Right lung (tissue), 10 donors: ENCODE measurements at places on chromosomes 5 and 9.

- DNase-seq = no peak
Measured at GRCh38 chr5:142375944-142376411, 51.2 kb upstream of the SPRY4 start.

DNA sequence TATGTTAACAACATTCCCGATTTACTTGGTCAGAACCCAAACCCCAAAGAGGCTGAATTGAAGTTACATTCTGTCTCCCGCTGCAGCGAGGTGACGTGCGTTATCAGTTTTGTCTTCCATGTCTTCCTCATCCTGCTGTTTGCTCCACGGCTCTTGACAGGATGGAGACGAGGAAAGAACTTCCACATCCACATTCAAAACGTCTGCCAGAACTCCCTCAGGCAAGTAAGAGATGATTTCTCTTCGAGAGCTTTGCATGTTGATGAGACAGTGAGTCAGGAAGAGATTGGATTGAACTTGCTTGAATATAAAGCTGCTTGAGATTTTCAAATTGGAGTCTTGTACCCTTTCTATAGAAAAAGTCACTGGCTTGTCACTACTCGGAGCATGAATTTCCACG is 242.6 kb downstream of the AUH start:
- DNase-seq = no peak

DNA sequence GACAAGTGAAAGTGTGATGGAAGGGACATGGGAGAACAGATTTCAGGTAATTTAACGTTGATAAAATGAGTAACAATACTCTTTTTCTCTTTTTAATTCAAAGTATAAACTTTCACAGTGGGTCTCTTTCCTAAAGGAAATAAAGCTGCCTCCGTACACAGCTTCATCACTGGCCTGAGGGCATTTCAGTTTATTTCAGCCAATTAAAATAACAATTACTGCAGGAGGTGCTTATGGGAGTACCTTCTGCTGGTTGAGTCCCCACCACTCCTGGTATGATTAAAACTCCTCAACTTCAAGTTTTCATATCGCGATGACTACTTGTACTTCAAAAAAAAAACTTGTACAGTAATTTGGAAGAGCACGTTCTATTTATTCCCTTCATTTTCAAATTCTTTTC is 1845.9 kb downstream of the MAT2B start:
- no peak for DNase-seq

DNA sequence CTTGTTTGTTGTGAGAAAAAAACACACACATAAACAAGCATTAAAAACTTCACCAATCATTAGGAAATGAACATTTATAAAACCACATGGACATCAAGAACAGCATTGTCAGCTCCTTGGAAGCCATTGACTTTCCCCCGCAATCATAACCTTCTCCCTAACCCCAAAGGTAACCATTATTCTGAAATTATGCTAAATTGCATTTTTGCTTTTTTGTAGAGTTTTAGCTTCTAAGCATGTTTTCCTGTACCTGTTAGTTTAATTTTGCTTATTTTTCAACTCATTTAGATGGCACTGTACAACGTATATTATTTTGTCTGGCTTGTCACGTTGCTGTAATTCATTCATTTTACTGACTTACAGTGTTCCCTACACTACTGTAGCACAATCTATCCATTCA is 36.8 kb downstream of the PDE6A start:
- no peak for DNase-seq

- DNase-seq = no peak
Measured at GRCh38 chr5:127961006-127961762, 122.4 kb upstream of the SLC12A2 start.

GRCh38 chr5:104363567-104363966 is 801.0 kb upstream of the NUDT12 start:
- no peak for DNase-seq

- DNase-seq = no peak
Measured at GRCh38 chr5:147880487-147880886, 2.0 kb downstream of the SCGB3A2 start.

DNA sequence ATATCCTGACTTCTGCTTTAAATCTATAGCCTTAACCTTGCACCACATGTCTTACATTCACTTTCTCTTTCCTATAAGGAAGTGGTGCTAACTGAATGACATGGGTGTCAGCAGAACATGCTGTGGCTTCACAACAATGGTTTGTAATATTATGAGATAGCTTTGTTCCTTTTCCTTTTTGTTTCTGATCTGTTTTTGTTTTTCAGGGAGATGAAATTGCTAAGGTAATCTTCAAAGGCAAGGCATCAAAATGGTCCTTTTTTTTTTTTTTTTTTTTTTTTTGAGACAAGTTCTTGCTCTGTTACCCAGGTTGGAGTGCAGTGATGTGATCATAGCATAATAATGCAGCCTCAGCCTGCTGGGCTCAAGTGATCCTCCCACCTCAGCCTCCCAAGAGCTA is 53.6 kb upstream of the RANBP6 start:
- DNase-seq = no peak

- DNase-seq = no peak
Measured at GRCh38 chr5:60668686-60669304, 31.2 kb downstream of the DEPDC1B start.

- no peak for DNase-seq
Measured at GRCh38 chr5:74717596-74717995, 32.6 kb downstream of the HEXB start.

- no peak for DNase-seq
Measured at GRCh38 chr5:173197375-173197891, 37.6 kb downstream of the NKX2-5 start.

GRCh38 chr9:133167769-133168168 is 4.1 kb upstream of the GBGT1 start:
- DNase-seq = no peak

DNA sequence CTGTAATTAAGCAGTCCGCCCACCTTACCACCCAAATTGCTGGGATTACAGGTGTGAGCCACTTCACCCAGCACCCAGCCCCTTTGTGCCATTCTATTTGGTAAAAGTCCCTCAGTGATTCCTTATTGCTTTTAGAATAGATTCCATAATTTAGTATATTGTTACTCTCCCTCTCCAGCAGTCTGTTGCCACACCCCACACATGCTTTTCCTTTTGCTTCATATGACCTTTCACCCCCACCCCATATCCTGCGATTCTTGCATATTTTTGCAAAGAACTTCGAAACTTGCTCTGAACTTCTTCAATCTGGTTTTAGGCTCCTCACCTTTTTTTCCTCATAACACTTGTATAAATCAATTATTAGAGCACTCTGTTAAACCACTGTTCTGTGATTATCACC is 100.2 kb downstream of the MTREX start:
- no peak for DNase-seq
